ENCODE measurements at places on chromosomes 1 and 21.
A peak's percentile ranks its signal among the peaks of the same experiment; 100 is the strongest.

- no peak for DNase-seq
Measured at GRCh38 chr1:229034342-229034741, 236.6 kb upstream of the RAB4A start.

DNA sequence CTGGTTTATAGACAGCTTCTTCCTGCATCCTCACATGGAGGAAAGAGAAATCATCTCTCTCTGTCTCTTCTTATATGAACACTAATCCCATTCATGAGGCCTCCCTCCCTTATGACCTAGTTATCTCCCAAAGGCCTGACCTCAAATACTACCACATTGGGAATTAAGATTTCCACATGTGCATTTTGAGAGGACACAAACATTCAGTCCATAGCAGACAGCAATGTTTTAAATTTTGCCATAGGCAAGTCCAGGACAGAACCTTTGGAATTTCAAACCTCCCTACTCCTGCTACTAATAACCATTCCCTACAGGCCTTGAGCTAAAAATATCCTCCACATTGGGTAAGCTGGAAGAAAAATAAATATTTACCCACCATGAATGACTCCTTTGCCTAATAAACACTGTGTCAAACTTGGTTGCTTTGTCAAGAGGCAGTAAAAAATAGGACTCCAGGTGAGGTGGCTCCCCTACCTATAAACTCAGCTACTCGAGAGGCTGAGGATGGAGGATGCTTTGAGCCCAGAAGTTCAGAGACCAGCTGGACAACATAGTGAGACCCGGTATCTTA, 113.7 kb downstream of the ZNF281 start:
- DNase-seq = no peak

GRCh38 chr1:106747791-106748190, 308.7 kb upstream of the PRMT6 start:
- no peak for DNase-seq

- DNase-seq = peak; percentile 19
Measured at GRCh38 chr1:31182352-31182751, 57.3 kb downstream of the NKAIN1 start.
